ENCODE measurements at places on chromosomes 12 and 14. TPM values are rescaled to one million over a fixed set of nuclear protein-coding genes. Genes with fewer than 3 reads are reported as not detected.

DNA sequence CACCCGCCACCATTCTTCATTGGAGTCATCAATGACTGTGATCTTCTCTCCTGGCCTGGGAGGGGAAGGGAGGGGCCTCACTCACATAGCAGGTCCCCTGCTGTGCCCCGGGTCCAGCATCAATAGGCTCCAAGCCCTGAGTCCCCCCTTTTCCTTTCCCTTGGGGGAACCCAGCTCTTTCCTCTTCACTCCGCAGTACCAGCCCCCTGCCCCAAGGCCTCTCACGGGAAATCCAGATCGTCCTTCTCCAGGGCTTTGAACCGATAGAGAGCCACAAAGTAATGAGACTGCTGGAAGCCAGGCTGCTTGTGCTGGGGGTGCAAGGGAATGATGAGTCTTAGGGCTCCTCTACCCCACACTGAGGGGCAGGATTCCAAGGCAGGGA is 6.7 kb downstream of the STAC3 start:
- DNase-seq, result no peak

- no peak for DNase-seq
Measured at GRCh38 chr12:56840922-56841321, 77.8 kb downstream of the HSD17B6 start.

TMEM106C gene
- total RNA-seq, result 143 TPM

ASIC1 gene
- total RNA-seq, result 0.50 TPM

RTRAF gene
- 101 TPM for total RNA-seq

SLC10A1 gene
- not detected for total RNA-seq

Measured in SJSA1 (cell line).